ENCODE measurements at places on chromosomes 5 and 9.

GRCh38 chr9:38289866-38290245 lies 102.6 kb upstream of the ALDH1B1 start:
- DNase-seq, result no peak

- DNase-seq, result no peak
Observed at GRCh38 chr5:115170134-115170928, 623 bp upstream of the TRIM36 start.

- DNase-seq, result no peak
Observed at GRCh38 chr9:38031594-38031993, 37.4 kb downstream of the SHB start.

DNA sequence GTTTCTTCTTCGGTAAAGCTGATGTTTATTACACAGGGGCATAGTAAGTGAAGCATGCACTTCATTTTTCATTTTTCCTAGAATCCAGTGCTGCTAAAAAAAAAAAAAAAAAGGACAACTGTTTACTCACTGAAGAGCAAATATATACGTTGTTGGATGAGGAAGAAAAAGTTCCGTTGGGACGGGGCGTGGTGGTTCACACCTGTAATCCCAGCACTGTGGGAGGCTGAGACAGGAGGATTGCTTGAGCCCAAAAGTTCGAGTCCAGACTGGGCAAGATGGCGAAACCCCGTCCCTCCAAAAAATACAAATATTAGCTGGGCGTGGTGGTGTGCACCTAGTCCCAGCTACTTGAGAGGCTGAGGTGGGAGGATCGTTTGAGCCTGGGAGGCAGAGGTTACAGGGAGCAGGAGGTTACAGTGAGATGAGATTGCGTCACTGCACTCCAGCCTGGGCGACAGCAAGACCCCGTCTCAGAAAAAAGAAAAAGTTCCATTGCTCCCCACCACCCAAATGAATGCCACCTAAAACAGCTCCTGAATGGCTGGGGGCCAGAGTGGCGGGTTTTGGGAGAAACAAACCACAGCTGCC lies 60.1 kb upstream of the GNE start:
- DNase-seq, result no peak
